ENCODE measurements at places on chromosomes 1 and 21.
A peak's percentile ranks its signal among the peaks of the same experiment; 100 is the strongest.

- DNase-seq: no peak
Measured at GRCh38 chr1:167912294-167912693, 1.6 kb downstream of the ADCY10 start.

DNA sequence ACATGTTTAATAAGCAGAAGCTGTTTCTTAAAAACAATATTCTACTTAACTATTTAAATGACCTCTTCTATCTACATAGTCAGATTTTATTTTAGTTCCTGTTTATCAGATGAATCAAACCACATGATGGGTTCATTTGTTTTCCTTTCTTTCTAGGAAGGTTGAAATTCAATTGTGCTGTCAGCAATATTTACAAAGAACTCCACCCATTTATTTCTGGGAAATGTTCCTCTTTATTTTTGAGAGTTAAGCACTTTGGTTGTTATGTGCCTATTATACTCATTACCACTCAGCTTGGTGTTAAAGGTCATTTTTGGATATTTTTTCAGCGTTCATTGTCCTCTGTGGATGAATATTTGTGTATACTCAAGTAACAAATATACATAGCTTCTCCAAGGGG lies 84.9 kb downstream of the C4BPA start:
- DNase-seq: no peak

DNA sequence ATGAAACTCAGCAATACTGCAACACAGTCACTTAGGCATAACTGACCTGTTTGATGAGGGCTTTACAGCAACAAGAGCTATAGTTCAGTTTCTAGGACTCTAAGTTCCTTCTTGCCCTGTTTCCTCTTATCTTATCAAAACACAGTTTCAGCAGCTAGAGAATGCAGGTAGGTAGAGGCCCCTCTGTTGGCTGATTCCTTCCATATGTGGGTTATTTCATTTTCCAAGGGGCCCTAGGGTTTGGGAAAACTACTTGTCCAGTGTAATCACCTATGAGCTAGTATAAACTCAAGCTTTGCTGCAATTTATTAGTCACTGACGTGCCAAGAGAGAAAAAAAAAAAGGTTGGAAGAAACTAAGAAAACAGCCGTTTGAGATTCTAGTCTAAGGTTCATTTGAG lies 607.7 kb upstream of the USP24 start:
- DNase-seq: no peak

GRCh38 chr1:209106237-209106741 lies 477.2 kb upstream of the CAMK1G start:
- no peak for DNase-seq

DNA sequence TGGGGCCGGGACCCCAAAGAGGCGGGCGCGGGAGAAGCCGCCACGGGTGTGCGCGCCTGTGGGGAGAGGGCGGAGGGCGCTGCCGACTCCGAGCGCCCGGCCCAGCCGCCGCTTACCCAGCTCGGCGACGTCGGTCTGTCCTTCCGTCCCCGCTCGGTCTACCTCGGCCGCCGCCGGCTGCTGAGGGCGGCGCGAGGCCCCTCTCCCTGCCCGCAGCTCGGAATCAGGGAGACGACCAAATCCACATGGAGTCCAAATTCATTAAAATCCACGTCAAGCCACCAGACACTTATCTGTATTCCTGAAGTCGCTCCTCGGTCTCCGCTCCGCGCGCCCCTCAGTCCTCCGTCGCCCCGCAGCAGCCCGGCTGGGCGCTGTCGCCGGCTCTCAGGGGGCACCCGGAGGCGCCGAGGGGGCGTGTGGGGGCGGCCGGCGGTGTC lies 637 bp downstream of the PLXNA2 start:
- DNase-seq: no peak

- peak; percentile 59 for DNase-seq
Measured at GRCh38 chr1:85297855-85298629, 21.6 kb upstream of the BCL10 start.

GRCh38 chr1:9281071-9281827 lies 11.4 kb upstream of the SPSB1 start:
- DNase-seq: no peak

DNA sequence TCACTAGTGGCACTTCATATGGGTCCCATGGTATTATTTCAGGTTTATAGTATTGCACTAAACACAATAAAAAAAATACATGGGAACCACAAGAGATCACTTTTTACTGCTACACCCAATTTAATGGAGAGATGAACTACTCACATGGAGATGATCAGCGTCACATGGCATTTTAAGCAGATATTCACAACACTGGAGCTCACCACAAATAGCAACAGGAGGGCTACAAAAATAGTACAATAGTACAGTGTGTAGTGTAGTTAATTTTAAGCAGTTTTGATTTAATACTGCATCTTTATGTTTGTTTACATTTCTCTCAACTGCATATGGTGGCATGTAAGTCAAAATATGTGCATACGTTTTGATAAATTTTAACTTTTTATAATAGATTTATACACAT lies 31.0 kb downstream of the SNX7 start:
- DNase-seq: no peak

DNA sequence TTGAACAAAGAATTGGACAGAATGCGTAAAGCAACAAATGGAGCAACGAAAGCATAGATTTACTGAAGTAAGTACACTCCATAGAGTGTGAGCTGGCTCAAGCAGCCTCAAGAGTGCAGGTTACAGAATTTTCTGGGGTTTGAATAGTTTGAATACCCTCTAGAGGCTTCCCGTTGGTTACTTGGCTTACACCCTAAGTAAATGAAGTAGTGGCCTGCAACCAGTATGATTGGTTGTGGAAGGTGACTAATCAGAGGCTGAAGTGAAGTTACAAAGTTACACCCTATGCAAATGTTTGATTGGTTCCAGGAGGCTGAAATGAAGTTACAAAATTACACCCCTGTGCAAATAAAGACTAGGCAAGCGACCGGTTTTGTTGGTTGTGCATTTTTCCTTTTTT lies 10.9 kb downstream of the TCEANC2 start:
- DNase-seq: no peak

- no peak for DNase-seq
Measured at GRCh38 chr1:90911353-90911752, 110.5 kb downstream of the ZNF644 start.

DNA sequence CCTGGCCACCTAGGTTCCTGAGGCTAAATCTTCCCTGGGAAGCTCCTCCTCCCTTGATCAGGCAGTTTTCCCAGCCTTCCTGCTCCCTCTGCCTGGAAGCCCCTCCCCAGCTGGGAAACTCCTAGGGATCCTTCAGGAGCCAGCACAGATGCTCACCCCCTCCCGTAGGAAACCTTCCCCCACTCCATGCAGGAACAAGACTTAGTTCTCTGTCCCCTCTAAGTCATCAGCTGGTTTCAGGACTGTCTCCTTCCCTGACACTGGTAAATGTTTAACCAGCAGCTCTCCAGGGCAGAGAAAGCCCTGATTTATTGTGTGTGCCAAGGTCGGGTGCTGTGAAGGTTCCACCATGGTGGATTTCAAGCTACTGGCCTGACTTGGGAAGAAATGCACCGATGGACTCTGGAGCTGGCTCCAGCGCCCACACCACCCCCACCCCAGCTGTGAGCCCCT lies 25.0 kb downstream of the TTC39A start:
- no peak for DNase-seq

DNA sequence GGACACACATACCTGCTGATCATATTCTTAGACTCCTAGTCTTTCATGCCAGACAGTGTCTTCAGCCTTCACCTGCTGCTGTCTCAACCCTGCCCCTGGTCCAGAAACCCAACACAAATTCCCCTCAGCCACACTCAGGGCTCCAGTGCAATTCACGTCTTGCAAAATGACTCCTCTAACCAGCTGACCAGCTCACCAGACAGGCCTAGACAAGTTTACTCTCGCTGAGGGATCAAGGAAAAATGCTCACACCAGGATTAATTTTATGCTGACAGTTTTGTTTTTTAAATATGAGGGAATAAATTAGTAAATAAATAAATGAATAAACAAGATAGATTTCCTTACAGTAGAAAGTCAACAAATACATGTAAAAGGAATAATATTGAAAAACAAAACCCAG lies 28.5 kb downstream of the CCDC185 start:
- no peak for DNase-seq

DNA sequence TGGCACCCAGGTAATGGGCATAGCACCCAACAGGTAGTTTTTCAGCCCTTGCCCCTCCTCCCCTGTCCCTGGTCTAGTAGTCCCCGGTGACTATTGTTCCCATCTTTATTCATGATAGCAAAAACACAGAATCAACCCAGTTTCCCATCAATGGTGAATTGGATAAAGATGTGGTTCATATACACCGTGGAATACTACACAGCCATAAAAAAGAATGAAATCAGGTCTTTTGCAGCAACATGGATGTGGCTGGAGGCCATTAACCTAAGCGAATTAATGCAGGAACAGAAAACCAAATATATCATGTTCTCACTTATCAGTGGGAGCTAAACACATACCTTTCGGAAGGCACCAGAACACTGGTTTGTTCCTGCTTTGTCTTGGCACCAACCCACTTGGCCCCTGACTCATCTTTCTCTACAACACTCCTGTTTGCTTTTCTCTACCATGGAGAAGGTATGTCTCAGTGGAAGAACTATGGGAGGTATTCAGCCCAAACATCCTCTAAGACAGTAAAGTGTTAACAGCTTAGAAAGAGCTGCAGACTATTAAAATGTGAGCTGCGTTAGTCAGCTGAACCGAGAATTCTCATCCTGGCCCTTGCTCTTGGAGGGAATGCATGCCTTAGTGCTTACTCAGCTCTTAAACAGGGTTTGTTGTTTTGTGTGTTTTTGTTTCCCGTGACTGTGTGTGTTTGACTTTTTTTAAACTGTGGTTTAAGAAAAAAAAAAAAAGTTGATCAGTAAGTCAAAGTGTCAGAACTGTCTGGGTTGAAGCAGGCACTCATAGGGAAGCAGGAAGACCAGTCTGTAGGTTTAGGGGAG lies 203.0 kb downstream of the TOMM20 start:
- peak; percentile 58 for DNase-seq

DNA sequence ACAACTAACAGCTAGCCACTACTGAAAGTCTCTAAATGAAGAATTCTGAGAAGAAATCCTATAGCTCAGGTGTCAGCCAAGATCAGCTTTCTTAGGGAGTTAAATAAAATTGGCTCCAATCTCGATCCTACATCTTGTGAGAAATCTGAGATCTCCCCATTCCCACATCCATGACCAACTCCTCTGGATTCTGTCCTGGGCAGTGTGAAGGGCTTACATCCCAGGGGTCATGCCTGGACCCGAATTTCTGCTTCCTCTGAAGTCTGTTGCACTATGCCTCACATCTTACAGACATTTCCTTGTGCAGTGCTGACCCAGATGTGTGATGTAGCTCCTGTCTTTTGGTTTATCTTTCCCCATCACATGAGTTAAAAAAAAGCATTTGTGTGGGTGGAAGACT lies 4.8 kb upstream of the TNN start:
- DNase-seq: no peak

- DNase-seq: no peak
Measured at GRCh38 chr1:19536519-19536918, 51.2 kb upstream of the CAPZB start.

- no peak for DNase-seq
Measured at GRCh38 chr1:8590721-8591351, 226.6 kb downstream of the RERE start.

DNA sequence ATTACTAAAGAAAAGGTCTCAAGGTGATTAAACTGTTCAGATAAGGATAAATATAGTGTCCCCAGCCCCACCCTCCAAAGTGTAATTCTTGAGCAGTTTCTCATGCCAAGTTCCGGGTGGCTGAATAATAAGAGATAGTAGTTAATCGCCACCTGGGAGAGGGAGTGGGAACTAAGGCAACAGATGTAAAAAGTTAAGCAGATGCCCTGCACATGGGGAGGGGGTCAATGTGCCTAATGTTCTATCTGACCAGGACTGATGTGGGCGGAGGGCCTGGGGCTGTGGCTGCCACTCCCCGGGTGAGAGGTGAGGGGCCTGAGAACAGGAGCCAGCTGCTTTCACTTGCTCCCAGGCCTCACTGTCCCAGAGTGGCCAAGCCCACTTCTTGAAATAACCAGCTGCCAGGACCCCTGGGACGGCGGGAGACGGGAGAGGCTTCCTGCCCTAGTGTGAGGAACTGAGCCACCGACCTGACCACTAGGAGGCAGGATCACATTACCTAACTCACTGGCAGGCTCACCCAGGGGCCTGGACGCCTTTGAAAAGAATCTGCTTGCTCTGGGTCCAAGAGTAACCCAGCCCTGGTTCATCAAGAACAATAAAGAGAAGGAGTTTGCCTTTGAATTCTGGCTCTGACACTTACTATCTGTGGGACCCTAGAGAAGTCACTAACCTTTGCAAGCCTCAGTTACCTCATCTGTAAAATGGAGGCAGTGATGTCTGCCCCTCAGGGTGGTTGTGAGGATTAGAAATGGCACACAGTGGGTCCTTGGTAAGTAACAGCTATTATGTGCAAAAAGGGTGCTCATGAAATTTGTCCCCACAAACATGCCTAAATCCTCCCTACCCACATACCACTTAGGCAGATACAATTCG lies 179.2 kb downstream of the ATG4C start:
- peak; percentile 24 for DNase-seq

GRCh38 chr1:154953611-154954038 lies 2.3 kb downstream of the PBXIP1 start:
- DNase-seq: peak; percentile 43

DNA sequence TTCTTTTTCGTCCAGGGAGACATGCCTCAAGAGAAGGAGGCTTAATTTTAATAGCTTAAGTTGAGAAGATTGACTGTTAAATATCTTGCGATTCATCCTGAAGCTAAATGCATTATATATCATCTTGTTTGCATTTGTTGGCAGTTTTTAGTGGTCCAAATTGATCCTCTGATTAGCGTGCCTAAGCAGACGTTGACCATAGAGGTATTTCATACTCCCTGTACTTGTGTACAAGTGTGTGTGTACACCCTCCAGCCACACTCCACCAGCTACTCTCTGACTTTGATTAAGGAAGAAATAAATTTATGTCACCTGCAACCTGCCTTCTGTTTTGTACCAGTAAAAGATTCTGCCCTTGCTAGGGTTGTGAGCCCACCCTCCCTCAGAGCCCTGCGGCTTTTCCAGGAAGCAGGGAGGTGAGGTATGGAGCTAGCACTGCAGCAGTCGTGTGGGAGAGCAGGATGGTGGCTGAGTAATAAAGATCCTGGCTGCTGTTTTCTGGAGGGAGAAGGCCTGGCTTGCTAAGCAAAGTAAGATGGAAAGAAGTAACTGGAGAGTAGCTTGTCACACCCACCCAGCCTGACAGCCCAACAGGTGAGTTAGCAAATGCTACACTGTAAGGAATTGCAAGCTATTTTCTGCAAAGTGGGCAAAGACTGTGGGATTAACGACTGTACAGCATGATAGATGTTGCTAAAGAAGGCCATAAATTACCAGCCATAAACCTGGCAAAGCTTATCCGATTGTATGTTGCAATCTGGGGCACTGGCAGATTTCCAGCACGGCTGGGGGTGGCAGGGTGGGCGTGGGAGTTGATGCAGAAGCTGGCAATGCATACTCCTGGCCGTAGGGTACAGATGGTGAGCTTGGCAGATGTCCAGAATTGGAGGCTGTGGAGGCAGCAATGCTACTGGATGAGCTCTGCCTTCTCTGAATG lies 170.2 kb downstream of the TNR start:
- DNase-seq: no peak
